Suppressor macrophage treated with lipopolysaccharide for 1 hour (primary cell): ENCODE measurements at places on chromosomes 12 and 14.

DNA sequence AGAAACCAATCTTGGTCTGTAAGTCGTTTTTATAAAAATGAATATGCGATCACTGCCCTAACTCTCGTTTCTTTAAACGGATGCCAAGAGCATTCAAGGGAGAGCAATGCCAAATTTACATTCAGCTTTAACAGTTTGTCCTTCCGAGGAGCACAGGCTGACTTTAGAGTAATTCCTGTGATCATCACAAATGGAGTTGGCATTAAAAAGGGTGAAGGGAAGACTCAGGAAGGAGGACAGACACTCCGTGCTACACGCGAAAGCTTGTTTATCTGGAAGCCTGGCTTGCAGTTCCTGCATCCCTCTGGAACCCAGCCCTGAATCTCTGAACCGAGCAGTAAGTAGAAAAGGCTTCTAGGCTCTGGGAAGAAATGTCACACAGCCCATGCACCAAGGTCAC is 78.4 kb downstream of the PAPOLA start:
- no peak for DNase-seq

GRCh38 chr12:55788546-55788945 is 29.0 kb downstream of the SARNP start:
- DNase-seq: no peak

GRCh38 chr14:81303258-81303935 is 82.6 kb upstream of the GTF2A1 start:
- peak; percentile 71 for DNase-seq

- no peak for DNase-seq
Observed at GRCh38 chr12:9404469-9405260, 196.5 kb upstream of the PZP start.

GRCh38 chr12:19894050-19894449 is 454.8 kb downstream of the AEBP2 start:
- DNase-seq: peak; percentile 51

DNA sequence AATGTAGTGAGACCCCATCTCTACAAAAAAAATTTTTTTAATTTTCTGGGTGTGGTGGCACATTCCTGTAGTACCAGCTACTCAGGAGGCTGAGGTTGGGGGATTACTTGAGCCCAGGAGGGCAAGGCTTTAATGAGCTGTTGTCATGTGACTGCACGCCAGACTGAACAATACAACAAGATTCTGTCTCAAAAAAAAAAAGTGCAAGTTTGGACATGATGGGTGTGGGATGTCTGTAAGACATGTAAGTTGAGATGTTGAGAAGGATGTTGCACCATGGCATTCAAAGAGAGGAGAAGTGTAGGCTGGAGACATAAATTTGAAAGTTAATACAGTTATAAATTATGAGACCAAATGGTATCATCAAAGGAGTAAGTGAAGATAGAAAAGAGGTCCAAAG is 23.5 kb downstream of the YEATS4 start:
- no peak for DNase-seq

DNA sequence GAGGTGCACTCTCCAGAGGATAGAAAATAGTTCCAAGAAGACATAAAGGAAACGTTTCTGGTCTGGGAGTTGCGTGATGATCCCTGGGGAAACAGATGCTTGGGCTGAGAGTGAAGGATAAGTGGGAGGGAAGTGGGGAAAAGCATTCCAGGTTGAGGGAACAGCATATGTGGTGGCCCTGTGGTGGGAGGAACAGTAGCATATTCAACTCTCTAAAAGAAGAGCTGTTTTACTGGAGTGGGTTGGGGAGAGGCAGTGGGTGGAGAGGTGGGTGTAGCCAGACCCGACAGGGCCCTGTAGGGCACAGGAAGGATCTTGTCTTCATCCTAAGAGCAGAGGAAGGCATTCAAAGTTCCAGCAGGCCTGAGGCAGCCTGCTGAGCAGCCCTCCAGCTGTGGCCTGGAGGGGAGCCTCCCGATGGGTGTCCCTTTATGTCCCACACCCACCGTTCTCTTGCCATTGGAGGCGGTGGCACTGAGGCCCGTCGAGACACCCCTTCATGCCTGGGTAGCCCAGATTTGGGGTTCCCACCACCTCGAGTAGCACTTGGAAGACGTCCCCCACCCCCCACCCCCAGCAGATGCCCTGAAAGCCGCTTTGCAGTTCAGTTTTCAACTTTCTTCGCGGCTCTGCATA is 310.5 kb upstream of the FKBP4 start:
- DNase-seq: no peak

DNA sequence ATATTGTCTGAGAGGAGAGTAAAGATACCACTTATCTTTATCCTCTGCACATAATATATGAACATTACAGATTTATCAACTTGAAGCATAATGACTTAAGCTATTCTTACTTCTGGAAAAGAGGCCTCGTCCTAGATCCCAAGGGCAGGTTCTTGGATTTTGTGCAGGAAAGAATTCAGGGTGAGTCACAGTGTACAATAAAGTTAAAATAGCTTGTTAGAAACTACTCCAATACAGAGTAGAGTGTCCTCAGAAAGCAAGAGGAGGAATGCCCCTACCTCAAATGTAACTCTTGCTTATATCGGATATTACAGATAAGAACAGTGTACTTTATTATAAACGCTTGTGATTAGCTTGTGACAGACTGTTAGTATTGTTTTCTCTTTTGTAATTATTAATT is 41.9 kb upstream of the ABCC9 start:
- no peak for DNase-seq

DNA sequence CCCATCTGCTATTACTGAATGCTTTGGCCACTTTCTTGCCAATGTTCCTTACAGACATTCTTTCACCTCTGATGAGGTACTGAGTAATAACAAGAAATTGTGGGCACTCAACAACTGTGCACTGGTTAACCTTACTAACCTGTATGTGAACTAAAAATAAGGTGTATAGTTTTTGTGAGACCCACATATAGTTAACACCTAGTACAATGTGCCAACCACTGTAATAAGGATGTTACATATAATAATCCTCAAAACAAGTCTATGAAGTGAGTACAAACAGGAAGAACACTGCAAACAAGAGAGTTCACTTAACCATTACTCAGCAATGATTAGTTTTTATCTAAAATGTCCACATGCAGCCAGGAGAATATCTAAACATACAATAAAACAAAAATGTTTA is 4.5 kb downstream of the DDHD1 start:
- DNase-seq: no peak

GRCh38 chr12:57838594-57839302 is 7.8 kb downstream of the CTDSP2 start:
- peak; percentile 75 for DNase-seq

GRCh38 chr14:90842726-90843125 is 26.5 kb upstream of the TTC7B start:
- DNase-seq: peak; percentile 76

DNA sequence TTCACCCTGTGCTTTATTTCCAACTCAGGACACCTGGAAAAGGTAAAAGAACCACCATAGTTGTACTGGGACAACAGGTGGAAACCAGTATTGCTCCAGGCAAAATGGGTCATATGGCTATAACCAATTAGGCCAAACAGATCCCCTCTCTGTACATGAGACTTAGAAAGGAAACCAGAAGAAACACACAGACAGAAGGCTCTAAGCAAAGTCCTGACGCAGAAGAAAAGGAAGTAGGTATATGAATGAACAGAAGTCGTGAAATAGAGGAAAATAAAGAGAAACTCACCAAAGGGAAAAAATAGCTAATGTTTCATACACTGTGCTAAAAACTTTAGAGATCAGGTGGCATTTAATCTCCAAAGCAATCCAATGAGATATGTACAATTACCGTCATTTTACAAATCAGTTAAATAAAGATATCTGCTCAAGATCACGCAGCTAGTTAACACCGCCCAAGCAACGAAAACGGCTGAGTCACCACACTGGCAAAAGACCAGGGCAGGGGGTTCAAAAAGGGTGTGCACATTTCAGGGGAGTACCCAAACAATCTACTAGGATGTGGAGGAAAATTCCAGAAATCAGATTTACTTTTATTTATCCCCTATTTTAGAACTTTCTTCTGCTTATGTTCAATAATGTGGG is 82.3 kb downstream of the ITPR2 start:
- peak; percentile 57 for DNase-seq

DNA sequence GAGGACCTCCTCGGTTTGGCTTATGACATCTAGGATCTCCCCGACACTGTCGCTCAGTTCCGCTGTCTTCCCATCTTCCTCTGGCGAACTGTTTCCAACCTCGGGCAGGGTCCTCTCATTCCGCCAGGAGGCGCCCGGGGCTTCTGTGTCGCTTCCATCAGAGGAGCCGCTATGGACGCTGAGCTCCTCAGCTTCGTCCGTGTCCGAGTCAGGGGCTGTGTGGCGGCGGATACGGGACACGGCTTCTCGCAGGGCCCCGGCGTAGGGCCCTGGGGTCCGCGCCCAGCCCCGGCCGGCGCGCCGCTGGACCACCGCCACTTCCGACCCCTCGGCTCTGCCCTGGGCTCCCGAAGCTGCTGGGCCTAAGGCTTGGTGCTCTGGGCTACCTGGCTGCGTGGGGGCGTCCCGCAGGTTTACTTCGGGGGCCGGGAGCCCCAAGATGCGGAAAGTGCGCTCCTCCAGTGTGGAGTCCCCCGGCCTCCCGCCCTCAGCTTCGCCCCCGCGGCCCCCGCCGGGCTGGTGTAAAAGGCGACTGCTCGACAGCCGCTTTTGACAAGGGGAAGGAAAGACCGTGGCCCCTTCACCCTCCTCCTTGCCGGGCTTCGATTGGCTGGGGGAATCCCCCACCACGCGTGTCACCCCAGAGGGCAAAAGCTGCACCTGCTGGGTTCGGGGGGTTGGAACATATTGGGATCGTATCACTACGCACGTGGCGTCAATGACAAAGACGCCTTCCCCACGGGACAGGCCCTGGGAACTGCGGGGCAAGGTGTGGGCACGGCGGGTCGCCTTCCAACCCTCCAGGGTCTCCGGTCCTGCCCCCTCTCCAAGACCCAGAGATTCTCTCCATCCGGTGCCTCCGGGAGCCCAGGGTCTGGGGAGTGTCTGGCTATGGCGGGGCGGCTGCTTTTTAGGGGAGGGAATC is 2.1 kb downstream of the DDN start:
- peak; percentile 89 for DNase-seq

GRCh38 chr12:114744691-114745090 is 60.7 kb upstream of the TBX3 start:
- no peak for DNase-seq

- DNase-seq: no peak
Observed at GRCh38 chr14:93991212-93991611, 5.9 kb upstream of the CCDC197 start.

GRCh38 chr12:44875954-44876543 is at the start of gene NELL2:
Gene NELL2 (minus strand): TSS chr12:44876315. CDS start chr12:44875869, 446 bp downstream.
- DNase-seq: no peak

GRCh38 chr12:73833746-73834145 is 703.9 kb upstream of the ATXN7L3B start:
- no peak for DNase-seq
